ENCODE measurements at places on chromosomes 12 and 14.

DNA sequence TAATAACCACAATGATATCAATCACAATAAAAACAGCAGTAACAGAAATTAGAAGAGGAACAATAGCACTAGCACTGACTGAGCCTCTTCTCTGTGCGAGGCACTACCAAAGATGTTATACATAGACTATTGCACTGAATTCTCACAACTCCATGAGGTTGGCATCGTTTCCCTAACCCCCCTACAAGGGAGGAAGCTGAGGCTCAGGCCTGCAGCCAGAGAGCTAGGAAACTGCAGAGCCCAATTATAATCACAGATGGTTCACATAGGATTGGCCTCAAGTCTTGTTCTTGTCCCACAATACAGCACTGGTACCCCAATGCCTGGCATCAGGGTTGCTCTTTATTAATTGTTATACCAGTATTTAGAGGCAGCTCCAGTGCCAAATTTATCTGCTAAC, 278.0 kb downstream of the CEP128 start:
- no peak for DNase-seq

DNA sequence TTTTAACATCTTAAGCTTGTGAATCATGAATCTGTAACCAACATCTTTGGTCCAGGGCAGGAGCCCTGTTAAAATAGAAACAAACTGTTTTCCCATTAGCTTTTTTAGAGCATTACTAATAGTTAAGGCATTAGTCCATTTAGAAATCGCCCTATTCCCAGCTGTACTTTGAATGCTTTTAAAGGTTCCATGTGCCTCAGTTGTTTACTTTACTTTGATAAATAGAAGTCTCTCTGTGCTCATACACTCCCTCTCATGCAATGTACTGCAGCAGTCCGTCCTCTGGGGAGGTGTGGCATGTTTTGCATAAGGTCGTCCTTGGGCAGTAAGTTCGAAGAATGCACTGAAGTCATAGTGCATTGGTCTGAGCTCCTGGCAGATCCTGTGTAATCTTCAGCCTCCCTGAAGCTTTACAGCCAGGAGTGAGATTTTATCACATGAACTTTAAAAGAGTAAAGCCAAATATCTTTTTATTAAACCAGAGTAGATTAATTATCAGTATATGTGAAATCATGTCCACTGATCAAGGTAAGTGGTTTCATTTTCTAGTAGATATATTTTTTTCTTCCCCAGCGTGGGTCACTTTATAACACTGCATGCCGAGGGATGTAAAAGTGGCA, 134.7 kb downstream of the FGD4 start:
- peak; percentile 43 for DNase-seq

- no peak for DNase-seq
Observed at GRCh38 chr14:71514941-71515919, 417.0 kb upstream of the RGS6 start.

GRCh38 chr12:25784669-25785068, 173.8 kb upstream of the RASSF8 start:
- peak; percentile 43 for DNase-seq

- DNase-seq = no peak
Observed at GRCh38 chr12:78820946-78821345, 43.6 kb upstream of the SYT1 start.

- DNase-seq = no peak
Observed at GRCh38 chr12:50980545-50980944, 28.2 kb downstream of the HIGD1C start.
